Hematopoietic multipotent progenitor cell treated with erythropoietin and hydrocortisone succinate and interleukin-3 and kit ligand, for 6 days (in vitro differentiated cells): ENCODE measurements at places on chromosomes 1 and 21.

DNA sequence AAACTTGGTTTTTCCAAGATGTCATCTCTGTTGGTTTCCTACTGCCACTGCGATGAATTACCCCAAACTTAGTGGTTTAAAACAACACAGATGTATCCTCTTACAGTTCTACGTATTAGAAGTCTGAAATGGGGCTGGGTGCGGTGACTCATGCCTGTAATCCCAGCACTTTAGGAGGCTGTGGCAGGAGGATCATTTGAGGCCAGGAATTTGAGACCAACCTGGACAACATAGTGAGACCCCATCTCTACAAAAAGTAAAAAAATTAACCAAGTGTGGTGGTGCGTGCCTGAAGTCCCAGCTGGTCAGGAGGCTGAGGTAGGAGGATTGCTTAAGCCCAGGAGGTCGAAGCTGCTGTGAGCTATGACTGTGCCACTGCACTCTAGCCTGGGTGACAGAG lies 57.2 kb upstream of the GRHL3 start:
- no peak for DNase-seq

GRCh38 chr1:23343221-23344110 lies 618 bp downstream of the HNRNPR start:
- peak; percentile 76 for DNase-seq

DNA sequence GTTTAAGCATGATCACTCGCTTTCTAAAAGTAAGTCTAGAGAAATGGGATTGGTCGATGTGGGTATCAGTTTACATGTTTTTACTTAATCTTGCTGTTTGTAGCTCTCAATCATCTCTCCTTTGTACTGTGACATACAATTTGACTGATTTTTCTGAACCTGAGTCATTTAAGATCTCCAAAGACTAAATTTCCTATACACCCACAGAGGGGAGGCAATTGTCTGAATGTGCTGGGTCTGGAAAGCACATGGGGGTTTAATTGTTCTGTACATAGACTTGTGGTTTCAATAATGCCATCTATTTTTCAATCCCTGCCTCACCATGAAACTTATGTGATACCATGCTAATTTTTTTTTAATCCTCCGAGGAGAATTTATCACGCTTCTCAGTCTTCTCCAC lies 65.8 kb downstream of the USP25 start:
- DNase-seq: no peak

GRCh38 chr21:31558189-31558961 lies 101.1 kb upstream of the SOD1 start:
- peak; percentile 25 for DNase-seq

DNA sequence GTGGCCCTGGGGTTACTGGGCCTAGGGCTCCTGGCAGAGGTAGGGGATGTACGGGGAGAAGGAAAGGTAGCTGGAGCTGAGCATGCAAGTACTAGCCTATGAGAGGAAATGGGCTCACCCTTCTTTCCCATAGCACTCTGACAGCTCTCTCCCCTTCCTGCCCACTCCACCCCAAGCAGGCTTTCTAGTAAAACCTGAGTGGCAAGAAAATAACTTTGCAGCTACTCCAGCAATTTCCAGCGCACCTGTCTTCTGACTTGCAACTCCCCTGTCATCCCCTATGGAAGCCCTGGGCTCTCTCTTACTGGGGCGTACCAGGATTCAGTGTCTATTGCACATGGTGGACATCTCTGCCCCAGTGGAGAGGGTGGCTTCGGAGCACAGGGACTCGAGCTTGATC lies 6.7 kb upstream of the IVL start:
- DNase-seq: no peak

- DNase-seq: no peak
These were observed 329.2 kb downstream of the TGFB2 start for GRCh38 chr1:218674280-218674773.

DNA sequence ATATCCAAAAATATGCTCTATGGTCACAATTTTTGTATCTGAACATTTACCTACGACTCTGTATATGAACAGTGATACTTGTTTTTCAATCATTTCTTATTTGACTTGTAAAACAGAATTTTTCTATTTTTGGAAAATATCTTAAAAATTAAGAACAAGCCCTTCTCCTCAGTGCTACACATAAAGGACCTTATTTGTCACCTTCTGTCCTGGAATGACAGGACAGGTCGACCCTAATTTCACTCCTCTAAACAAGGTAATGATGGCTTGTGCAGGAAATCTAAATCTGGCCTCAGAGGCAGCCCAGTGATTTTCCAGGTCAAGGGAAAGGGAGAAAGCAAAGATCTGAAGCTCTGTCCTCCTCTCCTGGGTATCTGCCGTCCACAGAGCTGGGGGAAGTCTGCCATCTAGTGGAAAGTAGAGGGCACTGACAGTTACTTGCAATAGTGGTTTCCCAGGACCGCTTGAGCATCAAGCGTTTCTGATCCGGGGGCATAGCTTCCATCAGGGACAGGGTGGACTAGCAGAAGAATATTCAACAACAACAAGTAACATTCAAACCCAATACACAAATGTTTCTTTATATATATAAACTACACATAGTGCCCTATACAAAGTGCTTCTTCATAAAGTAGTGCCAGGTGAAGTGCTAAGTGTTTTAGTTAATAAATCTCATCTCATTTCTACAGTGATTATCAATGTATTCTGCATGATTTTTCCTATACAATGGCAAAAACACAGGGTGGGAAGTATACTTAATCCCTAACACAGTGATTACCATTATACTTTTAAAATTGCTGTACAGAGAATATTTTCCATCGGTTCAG lies 74.6 kb downstream of the SLC25A24 start:
- DNase-seq: peak; percentile 84

DNA sequence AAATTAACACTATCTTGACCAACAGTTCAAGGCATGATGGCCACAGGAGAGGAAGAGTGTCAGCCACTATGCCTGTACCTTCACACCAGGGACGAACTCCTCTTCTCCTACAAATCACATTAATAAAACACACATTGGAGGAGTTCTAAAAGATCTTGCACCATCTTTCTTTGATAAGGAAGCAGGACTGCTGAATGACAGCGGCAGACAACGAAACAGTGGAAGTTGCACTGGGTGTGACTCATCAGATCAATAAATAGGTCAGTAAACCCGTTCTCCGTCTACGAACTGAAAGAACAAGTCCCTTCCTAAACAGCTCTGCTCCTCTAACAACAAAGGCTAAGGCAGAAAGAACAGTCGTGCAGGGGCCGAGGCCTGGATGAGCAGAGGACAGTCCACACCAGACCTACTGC lies 23.1 kb downstream of the UBE2G2 start:
- no peak for DNase-seq

GRCh38 chr1:203888807-203889251 lies 27.4 kb downstream of the SNRPE start:
- no peak for DNase-seq

DNA sequence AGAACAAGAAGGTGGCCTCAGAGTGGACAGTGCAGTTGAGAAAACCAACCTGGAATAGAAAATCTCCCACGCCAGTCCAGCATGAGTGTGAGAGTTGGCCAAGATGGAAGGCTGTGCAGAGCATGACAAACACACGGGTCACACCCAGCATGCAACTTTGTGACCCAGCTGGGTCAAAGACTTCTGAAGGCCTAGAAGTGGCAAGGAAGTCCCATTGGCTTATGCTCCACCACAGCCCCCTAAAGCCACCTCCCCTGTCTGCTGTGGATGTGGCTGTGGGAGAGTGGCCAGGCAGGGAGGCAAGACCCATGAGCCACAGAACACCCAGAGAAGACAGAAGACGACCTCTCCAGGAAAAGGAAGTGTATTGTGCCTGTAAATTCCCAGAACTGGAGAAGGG lies 13.6 kb downstream of the BATF3 start:
- DNase-seq: no peak

DNA sequence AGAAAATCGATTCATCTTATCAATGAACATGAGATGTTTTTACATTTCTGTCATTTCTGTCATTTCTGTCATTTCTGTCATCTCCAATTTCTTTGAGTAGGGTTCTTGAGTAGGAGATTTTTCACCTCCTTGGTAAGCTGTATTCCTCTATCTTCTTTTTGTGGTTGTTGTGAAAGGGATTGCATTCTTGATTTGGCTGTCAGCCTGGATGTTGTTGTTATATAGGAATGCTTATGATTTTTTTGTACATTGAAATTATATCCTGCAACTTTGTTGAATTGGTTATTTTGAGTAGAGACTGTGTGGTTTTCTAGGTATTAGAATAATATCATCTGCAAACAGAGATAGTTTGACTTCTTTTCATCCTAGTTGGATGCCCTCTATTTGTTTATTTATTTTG lies 1233.7 kb downstream of the PLA2G4A start:
- DNase-seq: no peak

DNA sequence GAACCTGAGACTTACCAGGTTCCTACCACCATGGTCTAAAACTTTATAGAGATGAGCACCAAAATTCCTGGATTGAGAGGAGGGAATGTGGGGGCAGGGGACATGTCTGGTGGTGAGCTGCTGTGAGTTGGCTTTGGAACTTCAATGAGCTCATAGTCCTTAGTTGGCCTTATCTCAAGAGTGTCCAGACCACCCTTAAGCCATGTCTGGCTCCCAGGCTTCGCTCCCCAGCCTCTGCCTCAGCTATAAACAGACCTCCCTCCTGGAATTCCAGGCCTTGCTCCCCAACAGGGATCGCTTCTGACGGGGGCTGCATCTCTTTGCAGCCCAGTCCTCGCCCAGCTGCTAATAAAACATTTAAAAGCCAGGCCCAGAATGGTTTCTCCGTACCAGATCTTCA lies 19.5 kb downstream of the ATF3 start:
- no peak for DNase-seq

DNA sequence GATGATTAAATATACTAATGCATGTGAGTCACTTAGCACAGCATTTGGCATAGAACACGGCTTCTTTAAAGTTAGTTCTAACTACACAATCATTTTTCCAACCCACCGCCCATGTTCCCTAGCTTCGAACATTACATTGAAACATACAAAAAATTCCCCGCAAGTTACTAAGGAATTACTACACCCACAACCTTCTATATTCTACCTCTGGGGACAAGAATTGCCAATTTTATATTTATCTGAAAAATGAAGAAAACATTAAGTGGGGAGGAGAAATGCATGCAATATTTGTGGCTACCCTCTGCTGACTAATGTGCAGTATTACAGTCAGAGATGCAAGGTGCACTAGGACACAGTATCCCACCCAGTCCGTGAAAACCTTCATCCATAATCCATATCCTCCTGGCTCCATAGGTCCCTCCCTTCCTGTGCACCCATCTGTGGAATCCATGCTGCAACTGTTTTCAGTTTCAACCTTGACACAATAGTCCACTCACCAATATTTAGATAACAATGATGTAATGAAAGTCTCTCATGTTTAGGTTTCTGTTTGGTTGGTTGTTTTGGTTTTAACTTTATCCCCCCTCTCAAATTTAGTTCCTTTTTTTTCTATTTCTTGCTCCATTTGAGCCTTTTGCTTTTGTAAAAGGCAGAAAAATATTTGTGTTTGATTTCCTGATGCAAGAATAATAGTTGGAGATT lies 31.6 kb downstream of the RGS5 start:
- no peak for DNase-seq

- DNase-seq: no peak
These were observed 4.6 kb downstream of the DR1 start for GRCh38 chr1:93350322-93350721.

- no peak for DNase-seq
These were observed 27.0 kb downstream of the KHDRBS1 start for GRCh38 chr1:32040711-32041110.

DNA sequence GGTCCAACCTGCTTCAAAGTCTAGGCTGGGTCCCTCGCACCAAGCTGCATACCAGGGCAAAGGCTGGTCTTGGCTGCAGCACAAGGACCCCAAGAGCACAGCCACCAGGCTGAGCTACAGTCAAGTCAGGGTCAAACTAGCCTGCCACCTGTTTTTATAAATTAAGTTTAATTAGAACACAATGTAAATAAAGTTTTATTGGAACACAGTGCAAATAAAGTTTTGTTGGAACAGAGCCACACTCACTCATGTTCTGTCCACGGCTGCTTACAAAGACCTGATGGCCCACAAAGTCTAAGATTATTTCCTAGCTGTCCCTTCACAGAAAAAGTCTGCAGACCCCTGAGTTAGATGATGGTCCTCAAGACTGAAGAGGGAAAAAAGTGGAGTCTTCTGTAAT lies 66.2 kb downstream of the MRPL37 start:
- DNase-seq: no peak

DNA sequence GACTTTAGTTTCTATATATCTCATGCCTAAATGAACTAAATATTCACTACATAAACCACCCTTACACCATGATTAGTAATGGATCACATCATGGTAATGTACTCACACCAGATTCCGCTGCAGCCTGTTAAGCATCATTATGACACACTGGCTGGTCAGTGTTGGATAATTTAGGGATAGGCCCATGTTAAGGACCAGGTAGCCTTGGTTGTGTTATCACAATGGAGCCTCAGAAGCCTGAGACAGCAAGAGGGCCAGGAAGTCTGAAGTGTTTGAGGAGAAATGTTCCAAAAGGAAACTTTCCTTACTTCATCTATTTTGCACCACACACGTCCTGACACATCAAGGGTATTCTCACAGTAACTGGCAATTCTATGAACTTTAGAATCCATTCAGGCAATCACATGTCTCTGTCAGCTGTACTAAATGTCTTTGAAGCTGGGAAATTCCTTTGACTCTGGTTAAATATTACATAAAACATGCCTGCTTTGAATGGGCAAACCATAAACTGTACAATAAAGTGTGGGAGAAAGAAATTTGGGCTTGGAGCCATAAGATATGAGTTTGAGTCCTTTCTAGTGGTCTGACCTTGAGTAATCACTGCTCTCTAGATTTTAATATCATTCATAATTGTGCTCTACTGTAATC lies 105.3 kb upstream of the DPT start:
- no peak for DNase-seq

DNA sequence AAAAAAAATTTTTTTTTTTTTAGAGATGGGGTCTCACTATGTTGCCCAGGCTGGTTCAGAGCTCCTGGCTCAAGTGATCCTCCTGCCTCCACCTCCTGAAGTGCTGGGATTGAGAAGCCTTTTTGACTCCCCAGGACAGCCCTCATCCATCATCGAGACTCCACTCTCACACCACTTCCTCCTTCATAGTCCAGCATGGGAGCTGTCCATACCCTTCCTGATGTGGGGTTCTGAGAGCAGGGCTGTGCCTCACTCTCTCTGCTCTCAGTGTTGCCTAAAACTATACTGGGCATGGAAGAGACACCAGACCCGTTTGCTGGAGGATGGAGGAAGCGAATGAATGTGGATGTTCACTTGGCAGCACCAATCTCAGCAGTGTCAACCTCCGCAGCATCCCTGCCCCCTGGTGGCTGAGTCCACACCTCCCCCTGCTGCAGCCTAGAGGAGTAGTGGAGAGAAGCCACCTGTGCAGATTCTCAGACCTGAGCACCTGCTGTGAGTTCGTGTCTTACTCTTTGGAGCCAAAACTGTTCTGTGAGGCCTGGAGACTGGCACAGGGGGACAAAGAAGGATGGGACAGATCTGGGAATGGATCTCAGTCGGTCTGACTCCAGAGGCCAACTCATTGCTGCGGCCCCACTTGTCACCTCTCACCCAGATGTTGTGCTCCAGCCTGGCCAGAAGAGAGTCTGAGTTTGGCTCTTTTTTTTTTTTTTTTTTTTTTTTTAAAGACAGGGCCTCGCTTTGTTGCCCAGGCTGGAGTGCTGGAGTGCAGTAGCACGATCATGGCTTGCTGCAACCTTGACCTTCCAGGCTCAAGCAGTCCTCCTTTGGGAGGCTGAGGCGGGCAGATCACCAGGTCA lies 17.7 kb downstream of the TINAGL1 start:
- DNase-seq: peak; percentile 80

GRCh38 chr1:26263212-26263611 lies 16.7 kb upstream of the SH3BGRL3 start:
- DNase-seq: no peak
